NCI-H2081 treated with DMSO at 0.1 percent for 48 hours (cell line): ENCODE measurements at places on chromosomes 11 and 22.

- no peak for DNase-seq
Measured at GRCh38 chr11:104246590-104246989, 82.6 kb upstream of the PDGFD start.

DNA sequence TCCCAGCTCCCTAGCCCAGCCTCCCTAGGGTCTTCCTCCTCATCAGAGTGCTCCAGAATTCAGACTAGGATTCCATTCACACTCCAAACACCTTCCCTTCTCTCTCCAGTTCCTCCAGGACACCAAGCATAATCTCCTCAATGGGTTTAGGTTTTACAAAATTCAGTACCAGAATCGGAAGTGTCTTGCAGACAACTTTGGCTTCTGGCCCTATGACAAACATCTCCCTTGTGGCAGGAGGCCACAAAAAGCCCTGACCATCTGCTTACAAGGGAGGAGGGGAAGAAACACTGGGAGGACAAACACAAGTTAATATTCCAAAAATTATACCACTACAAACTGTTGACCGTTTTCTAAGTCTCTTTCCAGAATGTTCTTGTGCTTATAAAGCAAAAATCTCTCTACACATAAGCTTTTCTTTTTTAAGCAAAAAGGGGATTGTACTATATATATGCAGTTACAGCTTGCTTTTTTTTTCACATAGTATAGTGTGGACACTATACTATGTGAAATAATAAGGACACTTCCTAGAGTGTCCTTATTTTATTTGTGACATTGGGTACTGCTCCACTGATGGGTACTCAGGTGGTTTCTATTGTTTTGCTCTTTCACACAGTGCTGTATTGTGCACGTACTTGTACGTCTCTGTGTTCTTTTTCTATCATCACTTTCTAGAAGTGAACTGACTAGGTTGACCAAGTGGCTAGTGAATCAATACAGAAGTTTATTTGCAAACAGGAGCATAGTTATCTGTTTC, 78.7 kb downstream of the BDNF start:
- DNase-seq, result no peak

GRCh38 chr22:47187176-47187957, 424.9 kb downstream of the TBC1D22A start:
- DNase-seq, result no peak

GRCh38 chr22:28477556-28477955, 202.1 kb downstream of the TTC28 start:
- no peak for DNase-seq

DNA sequence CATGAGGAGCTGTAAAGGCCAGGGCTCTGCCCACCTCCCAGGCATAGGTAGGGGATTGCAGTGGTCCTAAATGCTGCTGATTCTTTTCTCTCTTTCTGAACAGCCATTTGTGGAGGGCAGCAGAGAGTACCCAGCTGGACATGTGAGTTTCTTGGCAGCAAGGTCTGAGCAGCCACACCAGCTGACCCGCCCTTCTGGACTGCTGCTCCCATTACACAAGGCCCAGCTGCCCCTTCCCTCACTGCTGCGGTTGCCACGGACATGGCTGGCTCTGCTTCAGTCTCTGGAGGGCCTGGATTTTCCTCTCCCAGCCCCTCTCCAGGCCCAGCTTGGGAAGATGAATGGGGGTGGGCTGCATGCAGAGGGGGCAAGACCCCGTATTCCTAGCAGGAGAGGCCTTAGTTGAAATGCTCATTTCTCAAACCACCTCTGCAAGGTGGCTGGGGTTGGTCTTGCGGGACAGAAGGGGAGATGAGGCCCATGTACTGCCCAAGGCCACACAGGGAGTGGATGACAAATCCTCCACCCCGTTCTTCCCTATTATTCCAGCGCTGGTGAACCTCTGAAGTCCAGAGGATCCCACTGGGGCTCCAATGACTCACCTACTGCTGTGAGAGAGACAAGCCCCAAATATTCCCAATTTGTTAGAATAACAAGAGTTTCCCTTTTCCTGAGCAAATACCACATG, 4.6 kb downstream of the LGALS12 start:
- DNase-seq, result no peak

- no peak for DNase-seq
Measured at GRCh38 chr11:14089690-14090462, 127.4 kb downstream of the SPON1 start.

DNA sequence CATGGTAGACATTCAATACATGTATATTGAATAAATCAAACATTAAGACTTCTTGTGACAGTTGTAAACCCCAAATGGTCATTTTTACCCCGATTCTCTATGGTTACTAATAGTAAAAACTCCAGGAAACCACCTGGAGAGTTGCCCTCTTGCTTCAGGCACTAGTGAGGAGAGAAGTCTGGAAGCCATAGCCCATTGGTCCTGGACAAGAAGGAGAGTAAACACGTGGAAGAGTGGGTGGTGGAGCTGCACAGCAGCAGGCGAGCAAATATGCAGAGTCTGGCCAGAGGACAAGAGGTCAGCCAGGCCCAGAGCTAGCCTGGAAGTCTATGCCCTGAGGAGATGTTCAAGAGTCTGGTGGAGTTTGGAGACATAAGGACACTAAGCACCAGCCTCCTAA, 17.7 kb downstream of the DCHS1 start:
- no peak for DNase-seq

GRCh38 chr11:62505059-62505439, 41.6 kb downstream of the AHNAK start:
- DNase-seq, result no peak

DNA sequence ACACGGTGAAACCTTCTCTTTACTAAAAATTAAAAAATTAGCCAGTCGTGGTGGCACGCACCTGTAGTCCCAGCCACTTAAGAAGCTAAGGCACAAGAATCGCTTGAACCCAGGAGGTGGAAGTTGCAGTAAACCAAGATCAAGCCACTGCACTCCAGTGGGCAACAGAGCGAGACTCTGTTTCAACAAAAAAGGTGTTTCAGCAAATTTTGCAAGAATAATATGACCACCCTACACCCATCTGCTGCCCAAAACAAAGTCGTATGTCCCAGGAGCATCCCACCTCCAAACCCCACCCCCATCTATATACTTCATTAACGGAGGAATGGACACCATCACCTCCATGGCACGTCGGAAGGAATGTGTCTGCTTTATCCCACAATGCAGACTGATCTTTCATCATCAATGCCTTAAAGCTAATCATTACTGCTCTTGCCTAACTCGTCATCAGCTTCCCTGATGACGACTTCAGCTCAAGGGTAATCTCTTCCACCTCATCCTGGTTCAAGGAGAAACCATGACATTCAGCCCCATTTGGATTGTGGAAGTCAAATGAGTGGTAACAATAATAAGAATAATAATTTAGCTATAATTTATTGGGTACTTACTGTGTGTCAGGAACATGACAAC, 34.1 kb downstream of the SCGB1A1 start:
- no peak for DNase-seq

- DNase-seq, result no peak
Measured at GRCh38 chr11:118484405-118484804, 42.9 kb upstream of the TTC36 start.

DNA sequence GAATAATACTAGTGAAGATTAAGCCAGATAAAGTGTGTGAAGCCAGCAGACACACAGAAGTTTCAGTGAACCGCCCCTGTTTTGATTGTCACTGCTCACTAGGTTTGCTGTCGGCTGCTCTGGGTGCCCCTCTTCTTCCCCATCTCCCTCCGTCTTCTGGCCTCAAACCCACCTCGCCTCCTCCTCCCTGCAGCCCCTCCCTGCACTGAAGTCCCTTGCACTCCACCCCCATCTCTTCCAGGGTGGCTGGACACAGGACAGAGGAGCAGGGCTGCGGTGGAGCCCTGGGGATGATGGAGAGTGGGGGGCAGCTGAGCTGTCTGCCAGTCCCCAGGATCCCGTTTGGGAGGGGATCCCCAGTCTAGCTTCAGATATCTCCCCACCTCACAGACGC, 53.5 kb downstream of the CYTH4 start:
- DNase-seq, result no peak

DNA sequence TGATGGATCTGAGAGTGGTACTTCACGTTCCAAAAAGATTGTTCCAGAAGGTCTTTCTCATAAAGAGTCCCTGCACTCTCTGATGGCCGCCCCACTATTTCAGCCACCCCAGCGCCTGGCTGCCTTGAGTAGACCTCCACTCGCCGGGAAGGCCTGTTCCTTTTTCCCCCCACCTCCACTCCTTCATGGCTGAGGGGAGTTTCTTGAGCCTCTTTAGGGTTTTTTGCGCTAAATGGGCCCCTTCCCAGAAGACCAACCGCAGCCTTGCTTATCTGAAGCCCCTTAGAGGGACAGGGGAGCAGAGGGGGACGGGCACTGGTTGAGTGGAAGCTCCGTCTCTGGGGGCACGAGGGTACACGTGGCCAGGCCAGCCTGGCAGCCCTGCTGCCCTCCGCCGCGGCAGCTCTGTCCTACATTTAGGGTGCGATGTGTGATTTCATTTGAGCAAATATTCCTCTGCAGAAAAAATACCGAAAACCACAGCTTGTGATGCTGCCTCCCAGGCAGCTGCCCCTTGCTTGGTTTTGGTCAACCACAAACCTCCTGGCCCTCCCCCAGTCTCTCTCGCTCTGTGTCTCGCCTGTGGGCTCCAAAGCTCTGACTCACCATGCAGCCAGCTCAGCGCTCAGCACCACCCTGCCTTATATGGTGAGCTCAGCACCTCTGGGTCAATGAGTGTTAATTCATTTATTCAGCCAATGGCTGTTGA, 88.7 kb downstream of the TP53I11 start:
- no peak for DNase-seq

DNA sequence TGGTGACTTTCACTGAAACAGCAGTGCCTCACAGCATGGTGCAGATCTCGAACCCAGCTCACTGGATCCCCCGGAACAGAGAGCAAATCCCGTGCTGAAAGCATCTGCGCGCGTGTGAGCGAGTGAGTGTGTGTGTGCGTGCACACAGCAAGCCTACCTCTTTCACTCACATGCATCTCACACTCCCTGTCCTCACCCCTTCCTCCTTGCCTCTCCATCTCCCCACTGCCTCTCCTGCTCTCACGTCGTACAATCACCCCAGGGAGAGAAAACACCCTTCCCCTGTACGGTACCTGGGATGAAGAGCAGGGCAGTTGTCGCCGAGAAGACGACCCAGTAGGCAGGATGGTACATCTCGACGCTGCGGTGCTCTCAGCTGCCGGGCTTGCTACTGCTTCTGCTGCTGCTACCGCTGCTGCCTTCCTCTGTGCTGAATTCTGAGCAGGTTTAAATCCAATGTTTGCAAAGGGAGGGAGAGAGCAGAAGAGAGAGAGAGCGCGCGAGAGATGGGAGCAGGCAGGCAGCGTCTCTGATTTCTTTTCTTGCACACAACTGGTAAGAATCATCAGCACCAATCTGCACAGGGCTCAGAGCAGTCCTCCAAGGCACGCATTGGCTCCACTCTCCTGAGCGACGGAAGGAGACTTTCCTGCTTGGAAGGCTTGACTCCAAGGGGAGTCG, at the start of gene OPCML:
TSS of gene OPCML (minus strand) at position 531 of the 681 bp plus-strand sequence.
- no peak for DNase-seq

DNA sequence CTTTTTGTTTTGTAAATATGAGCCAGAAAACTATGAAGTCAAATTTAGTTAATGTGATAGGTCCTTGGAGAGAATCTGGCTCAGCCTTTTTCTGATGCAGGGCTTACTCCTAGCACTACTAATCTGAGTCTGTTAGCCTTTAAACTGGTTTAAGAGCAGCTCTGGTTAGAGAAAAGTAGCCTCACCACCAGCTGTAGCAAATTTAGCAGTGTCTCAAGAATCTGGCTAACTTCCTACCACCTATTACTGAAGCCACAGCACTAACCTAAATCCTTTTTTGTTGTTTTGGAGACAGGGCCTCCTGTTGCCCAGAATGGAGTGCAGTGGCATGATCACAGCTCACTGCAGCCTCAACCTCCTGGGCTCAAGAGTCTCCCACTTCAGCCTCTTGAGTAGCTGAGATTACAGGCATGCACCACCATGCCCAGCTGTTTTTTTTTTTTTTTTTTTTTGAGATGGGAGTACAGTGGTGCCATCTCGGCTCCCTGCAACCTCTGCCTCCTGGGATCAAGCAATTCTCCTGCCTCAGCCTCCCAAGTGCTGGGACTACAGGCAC, 13.9 kb downstream of the RBM4B start:
- no peak for DNase-seq

DNA sequence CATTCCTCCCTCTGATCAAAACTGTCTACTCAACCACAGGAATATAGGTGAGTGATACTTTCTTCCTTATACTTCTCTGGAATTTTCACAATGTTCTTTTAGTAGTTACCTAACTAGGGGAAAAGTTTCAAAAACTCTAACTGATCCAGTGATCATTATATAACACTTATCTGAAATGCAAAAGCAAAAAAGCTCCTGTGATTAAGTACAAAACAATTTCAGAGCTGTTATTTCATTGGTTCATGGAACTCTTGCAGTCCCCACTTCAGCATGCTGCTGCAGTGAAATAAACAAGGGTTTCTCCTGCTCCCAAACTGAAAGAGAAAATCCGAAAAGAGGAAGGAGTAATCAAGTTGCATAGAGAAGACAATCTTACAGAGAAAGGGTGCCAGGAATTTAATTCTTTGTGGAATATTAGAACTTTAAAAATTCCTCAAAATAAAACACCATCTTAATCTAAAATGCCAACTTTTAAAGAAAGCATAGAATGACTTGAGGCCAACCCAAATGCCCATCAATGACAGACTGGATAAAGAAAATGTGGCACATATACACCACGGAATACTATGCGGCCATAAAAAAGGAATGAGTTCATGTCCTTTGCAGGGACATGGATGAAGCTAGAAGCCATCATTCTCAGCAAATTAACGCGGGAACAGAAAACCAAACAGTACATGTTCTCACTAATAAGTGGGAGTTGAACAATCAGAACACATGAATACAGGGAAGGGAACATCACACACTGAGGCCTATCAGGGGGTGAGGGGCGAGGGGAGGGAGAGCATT, 20.3 kb downstream of the PPP2R1B start:
- no peak for DNase-seq

GRCh38 chr11:2553886-2554285, 109.1 kb downstream of the KCNQ1 start:
- DNase-seq, result no peak

GRCh38 chr11:65657426-65657825, 5.3 kb downstream of the RELA start:
- no peak for DNase-seq

DNA sequence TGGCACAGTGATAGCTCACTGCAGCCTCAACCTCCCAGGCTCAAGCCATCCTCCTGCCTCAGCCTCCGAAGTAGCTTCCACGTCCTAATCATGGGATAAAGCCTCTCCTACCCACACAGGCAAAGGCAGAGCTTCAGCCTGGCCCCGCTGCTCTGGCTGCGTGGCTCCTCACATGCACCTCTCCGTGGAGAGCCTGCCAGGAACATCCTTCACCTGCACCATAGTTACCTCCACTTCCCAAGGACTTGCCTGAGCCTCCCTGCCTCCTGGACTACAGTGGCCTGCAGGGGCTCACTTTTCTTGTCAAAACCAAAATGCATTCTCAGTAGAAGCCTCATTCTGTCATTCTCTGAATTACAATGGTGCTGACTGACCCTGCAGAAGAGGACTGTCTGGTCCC, 6.5 kb downstream of the C11orf16 start:
- no peak for DNase-seq

DNA sequence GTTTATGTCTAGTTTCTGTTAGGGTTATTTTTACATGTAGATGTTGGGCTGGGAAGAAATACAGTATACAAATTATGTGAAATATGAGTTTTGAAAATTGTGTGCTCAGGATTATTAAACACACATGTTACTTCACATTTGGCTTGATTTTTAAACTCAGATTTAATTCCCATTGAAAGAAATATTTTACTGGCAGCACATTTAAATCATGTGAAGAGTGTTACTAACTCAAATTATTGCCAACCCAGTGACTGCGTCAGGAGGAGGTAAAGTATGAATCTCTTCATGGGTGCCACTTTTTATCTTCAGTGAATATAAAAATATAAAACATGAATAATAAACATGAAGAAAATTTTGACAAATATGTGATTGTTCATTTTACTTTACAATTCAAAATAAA, 457.5 kb upstream of the CCDC179 start:
- DNase-seq, result no peak
